ENCODE measurements at places on chromosomes 12 and 14. TPM values are rescaled to one million over a fixed set of nuclear protein-coding genes. Genes with fewer than 3 reads are reported as not detected.

Gene SLC48A1
- total RNA-seq: 25.3 TPM

Gene NEUROD4
- total RNA-seq: not detected

Gene NXPH4
- total RNA-seq: 0.44 TPM

Gene UNC79
- 0.25 TPM for total RNA-seq

Gene MED6
- 19.4 TPM for total RNA-seq

Data from left ventricle myocardium inferior (tissue), 1 donor.